PC-9 (cell line): ENCODE measurements at places on chromosomes 7 and 10. TPM values are rescaled to one million over a fixed set of nuclear protein-coding genes. Genes with fewer than 3 reads are reported as not detected.

DNA sequence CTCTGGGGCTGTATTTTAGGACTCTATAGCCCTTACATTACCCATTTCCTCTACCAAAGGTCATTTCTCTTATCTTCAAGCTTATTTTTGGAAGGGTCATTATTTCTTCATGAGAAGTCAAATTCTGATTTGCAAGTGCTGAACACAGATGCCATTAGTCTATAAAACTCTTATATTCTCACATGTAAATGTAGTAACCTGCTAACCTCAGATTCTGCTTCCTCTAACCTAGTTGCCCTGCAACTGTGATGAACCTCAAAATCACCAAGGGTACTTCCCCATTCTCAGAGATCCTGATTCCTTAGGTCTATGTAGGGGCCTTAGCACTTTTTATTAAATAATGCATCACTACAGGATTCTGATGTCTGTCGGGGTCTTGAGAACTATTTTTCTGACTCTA is 6.3 kb downstream of the FAS start:
- no peaks in the 10 kb centered on the region for H3K27me3 ChIP-seq
- H3K36me3 ChIP-seq = no peaks in the 10 kb centered on the region
- DNase-seq = no peak
- no peak overlapping the region for H3K27ac ChIP-seq
- peaks cover 15% of the 10 kb centered on the region for H3K4me1 ChIP-seq

DNA sequence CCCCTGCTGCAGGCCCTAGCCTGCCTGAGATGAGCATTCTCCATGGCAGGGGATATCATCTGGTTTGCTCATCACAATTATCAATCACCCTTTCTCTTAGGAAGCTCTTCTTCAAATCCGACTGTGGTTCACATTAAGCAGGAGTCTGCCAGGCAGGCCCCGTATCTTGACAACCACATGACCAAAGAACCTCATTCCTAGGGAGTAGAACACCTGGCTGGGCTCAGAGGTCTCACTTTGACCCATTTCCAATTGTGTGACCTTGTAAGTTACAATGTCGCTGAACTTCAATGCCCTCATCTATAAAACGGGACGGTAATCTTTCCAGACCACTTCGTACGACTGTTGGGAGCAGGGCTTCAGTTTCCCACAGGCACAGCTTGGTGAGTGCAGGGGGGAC is 156.4 kb upstream of the PCBD1 start:
- DNase-seq = no peak
- H3K36me3 ChIP-seq = no peaks in the 10 kb centered on the region
- no peak overlapping the region for H3K4me3 ChIP-seq
- no peaks in the 10 kb centered on the region for H3K4me1 ChIP-seq
- peaks cover 66% of the 10 kb centered on the region; the same call in 1 of the 2 replicates for H3K27me3 ChIP-seq

DNA sequence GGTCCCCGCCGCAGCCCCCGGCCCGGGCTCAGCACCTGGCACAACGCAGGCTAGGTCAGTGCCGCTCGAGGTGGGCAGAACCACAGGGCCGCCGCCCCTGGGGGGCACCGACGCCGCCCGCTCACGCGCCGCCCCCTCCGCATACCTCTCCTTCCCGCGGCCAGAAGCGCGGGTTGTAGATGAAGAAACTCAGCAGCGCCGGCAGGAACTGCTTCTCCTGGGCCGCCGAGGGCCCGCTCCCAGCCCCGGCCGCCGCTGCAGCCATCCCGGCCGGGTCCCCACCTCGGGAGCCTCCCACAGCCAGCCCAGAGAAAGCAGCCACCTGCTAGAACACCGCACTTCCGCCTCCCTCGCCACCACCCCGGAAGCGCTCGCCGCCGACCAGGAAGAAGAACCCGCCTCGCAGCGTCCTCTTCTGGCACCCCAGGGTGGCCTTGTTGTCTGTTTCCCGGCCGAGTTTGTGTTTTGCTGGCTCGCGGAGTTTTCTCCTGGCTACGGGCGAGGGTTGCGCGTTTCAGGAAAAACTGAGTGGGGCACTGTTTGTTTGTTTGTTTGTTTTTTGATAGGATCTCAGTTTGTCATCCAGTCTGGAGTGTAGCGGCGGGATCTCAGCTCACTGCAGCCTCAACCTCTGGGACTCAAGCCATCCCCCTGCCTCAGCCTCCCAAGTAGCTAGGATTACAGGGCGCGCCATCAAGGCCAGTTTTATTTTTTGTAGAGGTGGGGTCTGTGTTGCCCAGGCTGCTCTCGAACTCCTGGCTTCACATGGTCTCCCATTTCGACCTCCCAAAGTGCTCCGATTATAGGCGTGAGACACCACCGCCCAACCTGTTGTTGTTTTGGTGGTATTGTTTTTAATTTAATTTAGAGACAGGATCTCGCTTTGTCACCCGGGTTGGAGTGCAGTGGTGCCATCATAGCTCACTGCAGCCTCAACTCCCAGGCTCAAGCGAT is 17.7 kb downstream of the OCM2 start:
- H3K27ac ChIP-seq = peak overlapping the region; percentile 65
- peak overlapping the region; percentile 89 for H3K4me3 ChIP-seq
- H3K27me3 ChIP-seq = no peaks in the 10 kb centered on the region
- peaks cover 7% of the 10 kb centered on the region; the same call in 1 of the 2 replicates for H3K4me1 ChIP-seq

GRCh38 chr7:7791523-7791922 is 73.1 kb upstream of the RPA3 start:
- H3K27me3 ChIP-seq = no peaks in the 10 kb centered on the region
- no peak for DNase-seq
- 0 out of 2 replicates have a peak, but pooled peaks cover 11% of the 10 kb centered on the region for H3K36me3 ChIP-seq
- H3K27ac ChIP-seq = no peak overlapping the region
- peaks cover 22% of the 10 kb centered on the region for H3K4me1 ChIP-seq

GRCh38 chr10:106942035-106942662 is 222.4 kb downstream of the SORCS1 start:
- H3K27ac ChIP-seq = no peak overlapping the region
- no peaks in the 10 kb centered on the region for H3K36me3 ChIP-seq
- H3K4me3 ChIP-seq = no peak overlapping the region
- H3K27me3 ChIP-seq = no peaks in the 10 kb centered on the region
- no peak for DNase-seq

DNA sequence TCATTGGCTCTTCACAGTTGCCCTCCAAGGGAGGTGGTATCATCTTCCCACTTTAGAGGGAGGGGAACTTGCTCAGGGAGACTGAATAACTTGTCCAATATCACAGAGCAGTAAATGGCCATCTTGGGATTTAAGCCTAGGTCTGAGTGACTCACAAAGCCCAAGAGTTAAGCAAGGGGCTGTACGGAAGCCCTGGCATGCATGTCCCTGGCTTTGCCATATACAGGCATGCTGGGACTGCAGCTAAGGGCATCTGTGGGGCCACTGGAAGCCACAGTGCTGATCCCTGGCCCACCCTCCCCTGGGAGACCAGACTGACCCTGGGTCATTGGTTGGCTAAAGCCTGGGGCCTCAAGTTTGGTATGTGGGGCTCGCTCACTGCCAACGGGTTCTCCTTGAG is 3.1 kb downstream of the VSIR start:
- peak overlapping the region; percentile 53 for H3K27ac ChIP-seq
- H3K4me3 ChIP-seq = no peak overlapping the region
- no peaks in the 10 kb centered on the region for H3K27me3 ChIP-seq
- DNase-seq = no peak
- H3K4me1 ChIP-seq = peaks cover 90% of the 10 kb centered on the region
- H3K36me3 ChIP-seq = peaks cover 6% of the 10 kb centered on the region

- no peaks in the 10 kb centered on the region for H3K4me1 ChIP-seq
- H3K36me3 ChIP-seq = no peaks in the 10 kb centered on the region
- no peaks in the 10 kb centered on the region for H3K27me3 ChIP-seq
- H3K27ac ChIP-seq = no peak overlapping the region
- DNase-seq = no peak
- no peak overlapping the region for H3K4me3 ChIP-seq
These were observed 13.3 kb upstream of the PDCD4 start for GRCh38 chr10:110858297-110858934.

GRCh38 chr7:131455546-131455945 is 100.9 kb downstream of the PODXL start:
- peaks cover 30% of the 10 kb centered on the region for H3K36me3 ChIP-seq
- H3K27ac ChIP-seq = no peak overlapping the region
- H3K4me3 ChIP-seq = no peak overlapping the region
- H3K4me1 ChIP-seq = peaks cover 9% of the 10 kb centered on the region
- DNase-seq = no peak

GRCh38 chr10:26488344-26488743 is 50.2 kb downstream of the APBB1IP start:
- H3K36me3 ChIP-seq = no peaks in the 10 kb centered on the region
- H3K4me1 ChIP-seq = no peaks in the 10 kb centered on the region
- no peak for DNase-seq

- H3K4me1 ChIP-seq = no peaks in the 10 kb centered on the region
- H3K4me3 ChIP-seq = no peak overlapping the region
- H3K36me3 ChIP-seq = no peaks in the 10 kb centered on the region
- H3K27me3 ChIP-seq = peaks cover 98% of the 10 kb centered on the region
- no peak for DNase-seq
These were observed 147.1 kb downstream of the PLXNA4 start for GRCh38 chr7:132429181-132429580.

- no peaks in the 10 kb centered on the region for H3K36me3 ChIP-seq
- no peak overlapping the region for H3K4me3 ChIP-seq
- DNase-seq = no peak
- no peaks in the 10 kb centered on the region for H3K27me3 ChIP-seq
- H3K27ac ChIP-seq = no peak overlapping the region
These were observed 1093.4 kb downstream of the SORCS3 start for GRCh38 chr10:105734479-105734878.

GRCh38 chr7:41033500-41033899 is 669.4 kb downstream of the INHBA start:
- H3K4me3 ChIP-seq = no peak overlapping the region
- H3K27ac ChIP-seq = no peak overlapping the region
- DNase-seq = no peak
- no peaks in the 10 kb centered on the region for H3K36me3 ChIP-seq

DNA sequence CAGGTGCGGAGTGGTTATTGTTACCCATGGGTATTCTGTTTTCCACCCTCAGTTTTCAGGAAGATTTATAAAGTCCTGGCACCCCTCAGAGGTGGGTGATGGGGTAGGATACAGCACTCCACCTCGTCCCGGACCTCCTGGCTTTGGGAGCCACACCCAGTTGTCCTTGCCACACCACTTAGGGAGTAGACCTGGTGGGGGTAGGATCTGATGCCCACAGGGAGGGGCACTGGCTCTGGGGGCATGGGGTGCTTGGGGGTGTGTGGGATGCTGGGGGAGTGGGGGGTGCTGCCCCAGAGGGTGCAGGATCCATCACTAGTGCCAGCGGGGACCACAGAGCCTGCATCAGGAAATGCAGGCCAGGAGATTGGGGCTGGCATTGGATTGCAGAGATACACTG is 4.5 kb downstream of the ZNF511 start:
- no peaks in the 10 kb centered on the region for H3K27me3 ChIP-seq
- H3K4me3 ChIP-seq = no peak overlapping the region
- H3K27ac ChIP-seq = no peak overlapping the region
- DNase-seq = no peak
- H3K4me1 ChIP-seq = 0 out of 2 replicates have a peak, but pooled peaks cover 4% of the 10 kb centered on the region

- H3K27ac ChIP-seq = no peak overlapping the region
- H3K4me1 ChIP-seq = peaks cover 42% of the 10 kb centered on the region
- DNase-seq = no peak
- H3K27me3 ChIP-seq = no peaks in the 10 kb centered on the region
These were observed 52.0 kb upstream of the GRB10 start for GRCh38 chr7:50834679-50835078.

DNA sequence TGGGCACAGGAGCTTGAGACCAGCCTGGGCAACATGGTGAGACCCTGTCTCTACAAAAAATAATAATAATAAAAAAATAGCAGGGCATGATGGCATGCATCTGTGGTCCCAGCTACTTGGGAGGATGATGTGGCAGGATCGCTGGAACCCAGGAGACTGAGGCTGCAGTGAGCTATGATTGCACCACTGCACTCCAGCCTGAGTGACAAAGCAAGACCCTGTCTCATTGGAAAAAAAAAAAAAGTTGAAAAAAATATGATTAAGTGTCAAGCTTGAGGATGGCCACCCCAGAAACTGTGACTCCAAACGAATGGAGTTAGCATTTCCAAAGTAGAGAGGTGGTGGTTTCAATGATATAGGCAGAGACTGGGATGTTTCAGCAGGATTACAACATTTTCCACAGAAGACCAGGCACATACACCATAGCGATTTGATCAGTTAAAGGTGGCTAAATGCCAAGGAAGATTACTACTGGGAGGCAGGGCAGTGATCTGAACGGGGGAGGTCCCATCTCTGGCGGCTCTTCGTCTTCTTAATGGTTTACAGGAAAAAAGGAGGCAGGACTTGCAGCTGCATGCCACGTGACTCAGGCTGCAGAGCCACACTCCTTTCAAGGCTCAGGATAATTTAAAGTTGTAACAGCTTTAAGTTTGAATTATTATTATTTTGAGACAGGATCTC is 250.6 kb upstream of the GALNT17 start:
- no peaks in the 10 kb centered on the region for H3K27me3 ChIP-seq
- H3K4me3 ChIP-seq = no peak overlapping the region
- no peak for DNase-seq
- H3K4me1 ChIP-seq = no peaks in the 10 kb centered on the region
- H3K27ac ChIP-seq = no peak overlapping the region
- no peaks in the 10 kb centered on the region for H3K36me3 ChIP-seq

DNA sequence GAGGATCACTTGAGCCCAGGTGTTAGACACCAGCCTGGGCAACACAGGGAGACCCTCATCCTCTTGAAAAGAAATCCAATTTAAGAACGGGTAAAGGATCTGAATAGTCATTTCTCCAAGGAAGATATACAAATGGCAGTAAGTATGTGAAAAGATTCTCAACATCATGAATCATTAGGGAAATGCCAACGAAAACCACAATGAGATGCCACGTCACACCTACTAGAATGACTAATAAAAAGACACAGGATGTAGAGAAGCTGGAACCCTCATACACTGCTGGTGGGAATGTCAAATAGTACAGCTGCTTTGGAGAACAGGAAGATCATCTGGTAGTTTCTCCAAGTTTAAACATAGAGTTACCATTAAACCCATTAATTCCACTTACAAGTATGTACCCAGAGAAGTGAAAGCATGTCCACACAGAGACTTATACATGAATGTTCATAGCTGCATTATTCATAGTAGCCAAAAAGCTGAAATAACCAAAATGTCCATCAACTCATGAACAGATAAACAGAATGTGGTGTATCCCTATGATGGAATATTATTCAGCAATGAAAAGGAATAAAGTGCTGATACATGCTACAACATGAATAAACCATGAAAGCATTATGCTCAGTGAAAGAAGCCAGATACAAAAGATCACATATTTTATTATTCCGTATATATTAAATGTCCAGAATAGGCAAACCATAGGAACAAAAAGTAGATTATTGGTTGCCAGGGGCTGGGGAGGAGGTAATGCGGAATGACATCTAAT is 13.1 kb upstream of the ZMIZ2 start:
- H3K4me1 ChIP-seq = peaks cover 55% of the 10 kb centered on the region
- peak overlapping the region; percentile 94 for H3K27ac ChIP-seq
- H3K27me3 ChIP-seq = no peaks in the 10 kb centered on the region

GRCh38 chr7:3721422-3721821 is 420.4 kb downstream of the SDK1 start:
- peaks cover 26% of the 10 kb centered on the region for H3K27me3 ChIP-seq
- DNase-seq = no peak
- no peaks in the 10 kb centered on the region for H3K4me1 ChIP-seq
- no peak overlapping the region for H3K4me3 ChIP-seq

Gene OR2A1
- not detected in 2 replicates for total RNA-seq

Gene GHRHR
- total RNA-seq = not detected in 2 replicates

Gene MYL7
- total RNA-seq = not detected in 2 replicates

Gene UCMA
- not detected in 2 replicates for total RNA-seq

Gene ABCB4
- not detected in 2 replicates for total RNA-seq

Gene PLAC9
- 2.1 TPM in 1 of 2 replicates, not detected in the other for total RNA-seq

Gene SPOCK2
- total RNA-seq = 4.2 and 5.3 TPM in 2 replicates

Gene NPY4R2
- not detected in 2 replicates for total RNA-seq

Gene WIPF3
- 0.25 and 0.26 TPM in 2 replicates for total RNA-seq

Gene PDAP1
- 141 and 180 TPM in 2 replicates for total RNA-seq

Gene SEMA3E
- 1.8 and 2.1 TPM in 2 replicates for total RNA-seq

Gene RPEL1
- total RNA-seq = not detected in 2 replicates

Gene TMEM184A
- total RNA-seq = 21.4 TPM in 2 replicates

Gene LRRC18
- not detected in 2 replicates for total RNA-seq

Gene IGFBP3
- total RNA-seq = 237 and 386 TPM in 2 replicates
